H1 (cell line): ENCODE measurements at places on chromosomes 4 and X.
A peak's percentile ranks its signal among the peaks of the same experiment; 100 is the strongest.

GRCh38 chr4:26191353-26191752 lies 129.5 kb upstream of the RBPJ start:
- no peaks in the 10 kb centered on the region for H3K27me3 ChIP-seq
- DNase-seq = no peak
- H3K4me1 ChIP-seq = peaks cover 2% of the 10 kb centered on the region; the same call in 1 of the 2 replicates
- H3K36me3 ChIP-seq = no peaks in the 10 kb centered on the region

DNA sequence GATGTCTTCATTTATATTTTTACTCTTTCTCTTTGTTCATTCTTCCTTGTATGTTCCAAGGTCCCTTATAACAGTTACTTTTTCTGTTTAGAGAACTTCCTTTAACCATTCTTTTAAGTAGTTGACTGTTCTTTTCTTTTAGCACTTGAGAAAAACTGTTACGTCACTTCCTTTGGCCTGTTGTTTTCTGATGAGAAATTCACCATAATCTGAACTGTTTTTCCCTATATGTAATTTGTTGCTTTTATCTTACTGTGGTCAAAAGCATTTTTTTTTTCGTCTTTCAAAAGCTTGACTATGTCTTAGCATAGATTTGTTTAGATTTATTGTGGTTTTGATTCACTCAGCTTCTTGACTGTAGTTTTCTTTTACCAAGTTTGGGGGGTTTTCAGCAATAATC lies 1660.3 kb upstream of the PCDH10 start:
- H3K4me1 ChIP-seq = no peaks in the 10 kb centered on the region
- no peak for DNase-seq
- no peaks in the 10 kb centered on the region for H3K36me3 ChIP-seq
- no peak overlapping the region for H3K27ac ChIP-seq
- no peaks in the 10 kb centered on the region for H3K27me3 ChIP-seq

- H3K4me3 ChIP-seq = no peak overlapping the region
- H3K27ac ChIP-seq = no peak overlapping the region
- no peaks in the 10 kb centered on the region for H3K36me3 ChIP-seq
- no peaks in the 10 kb centered on the region for H3K27me3 ChIP-seq
- H3K4me1 ChIP-seq = peaks cover 27% of the 10 kb centered on the region
Measured at GRCh38 chr4:78166622-78167021, 109.5 kb downstream of the FRAS1 start.

DNA sequence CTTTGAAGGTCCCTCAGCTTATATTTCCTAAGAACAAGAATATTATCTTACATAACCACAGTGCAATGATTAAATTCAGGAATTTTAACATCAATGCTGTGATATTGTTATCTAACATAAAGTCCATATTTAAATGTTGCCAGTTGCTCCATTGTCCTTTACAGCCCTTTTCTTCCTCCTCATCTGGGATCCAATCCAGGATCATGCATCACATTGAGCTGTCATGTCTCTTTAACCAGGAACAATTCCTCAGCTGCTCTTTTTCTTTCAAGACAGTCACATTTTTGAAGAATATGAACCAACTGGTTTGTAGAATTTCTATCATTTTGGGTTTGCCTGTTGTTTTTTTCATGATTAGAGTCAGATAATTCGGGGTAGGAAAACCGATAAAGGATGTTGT lies 12.0 kb downstream of the TMSB4X start:
- no peak for DNase-seq
- no peaks in the 10 kb centered on the region for H3K27me3 ChIP-seq
- no peaks in the 10 kb centered on the region for H3K36me3 ChIP-seq

- no peak for DNase-seq
- H3K36me3 ChIP-seq = no peaks in the 10 kb centered on the region
- no peaks in the 10 kb centered on the region for H3K27me3 ChIP-seq
- no peak overlapping the region for H3K27ac ChIP-seq
- H3K4me1 ChIP-seq = no peaks in the 10 kb centered on the region; the same call in 1 of the 2 replicates
Measured at GRCh38 chr4:113539408-113539807, 222.1 kb downstream of the CAMK2D start.

DNA sequence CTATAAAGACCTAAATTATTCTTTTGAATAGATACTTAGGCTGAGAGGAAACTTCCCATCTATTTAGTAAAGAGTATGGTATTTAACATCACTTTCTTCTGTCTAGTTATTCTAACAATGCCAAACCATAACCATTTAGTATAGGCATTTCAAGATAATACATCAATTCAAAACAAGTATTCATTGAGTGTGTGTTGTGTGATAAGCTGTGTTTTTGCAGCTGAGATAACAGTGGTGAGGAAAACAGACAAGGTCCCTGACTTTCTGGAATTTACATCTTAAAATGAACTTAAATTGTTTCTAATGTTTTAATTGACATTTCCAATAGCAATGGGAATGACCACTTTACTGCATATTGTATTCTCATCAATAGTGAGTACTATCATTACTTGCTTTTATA lies 22.4 kb upstream of the TSPAN5 start:
- H3K4me3 ChIP-seq = no peak overlapping the region
- peaks cover 3% of the 10 kb centered on the region; the same call in 1 of the 2 replicates for H3K4me1 ChIP-seq
- H3K27ac ChIP-seq = no peak overlapping the region
- no peak for DNase-seq
- no peaks in the 10 kb centered on the region; the same call in 1 of the 2 replicates for H3K27me3 ChIP-seq
- H3K36me3 ChIP-seq = no peaks in the 10 kb centered on the region

DNA sequence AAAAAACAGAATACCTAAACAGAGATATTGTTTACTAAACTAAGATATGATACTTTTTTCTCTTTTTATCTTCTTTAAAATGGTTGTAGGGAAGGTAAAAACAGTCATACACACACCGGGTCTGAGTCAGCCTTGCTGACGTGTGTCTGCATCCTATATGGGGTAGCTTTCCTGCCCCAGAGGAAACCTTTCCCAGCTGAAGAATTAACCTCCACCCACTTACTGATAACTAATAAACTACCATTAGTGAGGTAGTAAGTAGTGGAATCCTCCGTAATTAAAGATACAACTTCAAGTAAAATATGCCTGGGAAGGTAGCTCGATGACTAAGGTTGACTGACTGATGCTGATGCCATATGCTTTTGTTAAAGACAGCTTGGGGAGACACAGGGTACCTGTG lies 312.2 kb downstream of the DCTD start:
- DNase-seq = no peak
- H3K4me1 ChIP-seq = no peaks in the 10 kb centered on the region
- H3K27me3 ChIP-seq = no peaks in the 10 kb centered on the region
- no peak overlapping the region for H3K4me3 ChIP-seq

DNA sequence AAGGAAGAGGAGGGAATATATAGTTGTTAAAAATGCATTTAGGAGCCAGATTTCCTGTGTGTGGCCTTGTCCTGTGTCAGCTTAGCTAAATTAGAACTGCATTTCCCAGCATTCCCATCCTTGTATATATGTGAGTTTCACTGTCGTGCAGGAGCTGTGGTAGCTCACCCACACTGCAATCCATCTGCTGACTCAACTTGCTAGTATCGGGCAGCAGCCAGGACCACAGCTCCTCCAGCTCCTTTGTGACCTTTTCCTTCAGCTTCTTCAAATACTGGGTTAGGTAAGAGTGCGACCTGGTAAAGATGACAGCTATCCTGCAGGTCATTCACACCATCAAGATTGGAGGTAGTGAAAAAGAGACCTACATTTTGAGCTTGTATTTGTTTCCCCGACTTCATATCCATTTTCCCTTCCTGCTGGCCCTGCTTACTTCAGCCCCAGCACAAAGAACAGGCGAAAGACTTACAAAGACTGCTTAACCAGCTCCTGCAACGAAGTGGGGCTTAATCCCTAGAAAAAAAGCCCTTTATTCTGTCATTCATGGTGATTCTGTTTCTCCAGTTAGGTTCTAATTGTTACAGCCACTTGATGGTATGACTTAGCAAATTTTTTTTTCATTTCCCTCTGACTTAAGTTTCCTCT lies 11.4 kb downstream of the ASIC5 start:
- H3K36me3 ChIP-seq = no peaks in the 10 kb centered on the region
- no peak for DNase-seq
- no peaks in the 10 kb centered on the region for H3K27me3 ChIP-seq
- no peak overlapping the region for H3K4me3 ChIP-seq

DNA sequence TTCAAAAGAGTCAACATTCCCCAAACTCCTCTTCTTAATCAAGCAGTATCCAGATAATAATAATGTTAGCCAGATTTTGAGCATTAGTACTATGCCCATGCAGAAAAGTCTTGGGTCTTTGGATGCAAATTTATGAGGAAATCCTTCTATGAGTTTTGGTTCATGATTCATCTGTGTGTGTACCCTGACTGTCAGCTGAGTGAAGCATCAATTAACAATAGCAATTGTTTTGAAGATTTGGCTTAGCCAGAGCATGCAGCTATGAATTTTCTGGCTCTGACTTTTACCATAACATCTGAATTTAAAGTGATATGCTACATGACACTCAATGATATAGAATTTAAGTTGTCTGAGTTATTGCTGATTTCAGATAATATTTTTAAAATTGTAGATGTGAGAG lies 145.8 kb downstream of the KLHL4 start:
- H3K27me3 ChIP-seq = no peaks in the 10 kb centered on the region
- DNase-seq = no peak
- no peak overlapping the region for H3K27ac ChIP-seq

GRCh38 chr4:58064653-58065052 lies 954.5 kb upstream of the IGFBP7 start:
- no peak for DNase-seq
- H3K27ac ChIP-seq = no peak overlapping the region
- no peak overlapping the region for H3K4me3 ChIP-seq
- no peaks in the 10 kb centered on the region for H3K4me1 ChIP-seq
- H3K36me3 ChIP-seq = no peaks in the 10 kb centered on the region

DNA sequence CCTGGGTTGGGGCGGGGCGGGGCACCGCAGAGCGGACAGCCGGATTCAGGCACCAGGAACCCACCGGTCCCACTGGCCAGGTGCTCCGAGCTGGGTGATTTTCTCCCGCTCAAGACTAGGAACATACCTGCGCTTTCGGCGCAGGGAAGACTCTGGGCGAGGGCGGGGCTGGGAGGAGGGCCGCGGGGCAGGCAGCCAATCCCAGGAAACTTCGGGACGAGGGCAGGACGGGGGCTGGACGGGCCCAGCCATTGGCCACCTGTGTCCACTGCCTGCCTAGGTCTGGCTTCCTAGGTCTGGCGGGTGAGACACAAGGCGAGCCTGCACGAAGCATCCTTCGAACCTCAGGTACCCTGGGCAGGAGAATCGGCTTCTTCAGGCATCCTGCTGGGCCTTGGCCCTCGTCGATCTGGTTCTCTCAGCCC lies 274 bp upstream of the ERVMER34-1 start:
- DNase-seq = peak; percentile 70
- H3K4me3 ChIP-seq = peak overlapping the region; percentile 24; the same call in 1 of the 2 replicates
- H3K36me3 ChIP-seq = no peaks in the 10 kb centered on the region
- no peak overlapping the region for H3K27ac ChIP-seq

DNA sequence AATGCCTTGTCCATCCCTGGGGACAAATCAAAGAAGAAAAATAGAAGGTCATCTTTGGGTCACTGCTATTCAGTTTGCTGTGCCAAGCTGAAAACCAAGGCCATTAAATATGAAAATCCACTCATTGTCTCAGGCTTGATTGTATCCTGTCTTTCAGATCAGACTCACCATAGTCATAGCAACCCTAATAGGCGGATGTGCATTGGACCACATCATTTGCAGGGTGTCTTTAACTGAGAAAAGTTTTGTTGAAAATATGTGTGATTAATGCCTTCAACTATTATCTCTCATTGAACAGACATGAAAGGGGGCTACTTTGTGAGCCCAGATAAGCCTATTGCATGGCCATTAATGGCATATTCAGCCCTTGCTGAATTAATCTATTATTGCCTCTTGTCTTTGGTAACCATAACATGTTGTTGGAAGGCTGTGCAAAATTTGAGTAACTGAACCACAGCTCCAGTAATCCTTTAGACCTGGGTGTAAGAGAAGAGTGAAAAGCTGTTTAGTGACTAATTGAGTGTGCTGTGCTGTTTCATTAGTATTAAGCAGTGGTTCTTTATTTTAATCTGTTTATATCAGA lies 453.6 kb upstream of the EPHA5 start:
- no peaks in the 10 kb centered on the region for H3K36me3 ChIP-seq
- no peaks in the 10 kb centered on the region for H3K27me3 ChIP-seq
- no peak for DNase-seq
- no peak overlapping the region for H3K27ac ChIP-seq
- no peak overlapping the region for H3K4me3 ChIP-seq

DNA sequence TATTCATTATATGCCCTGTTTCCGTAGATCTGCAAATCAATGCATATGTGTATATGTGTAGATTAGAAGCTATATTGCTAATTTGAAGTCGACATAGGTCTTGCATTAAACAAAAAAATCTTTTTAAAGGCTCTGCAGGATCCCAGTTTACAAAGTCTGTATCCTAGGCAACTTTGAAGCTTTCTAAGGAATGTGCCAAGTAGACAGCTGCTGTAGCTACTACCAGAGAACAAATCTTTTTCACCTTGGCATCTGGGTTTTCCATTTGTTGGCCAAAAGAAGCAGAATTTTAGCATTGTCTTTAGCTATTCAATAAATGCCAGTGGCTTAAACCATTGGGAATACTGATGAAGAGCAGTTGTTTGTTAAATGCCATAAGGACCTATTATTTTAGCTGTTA lies 88.0 kb downstream of the NAA11 start:
- no peak overlapping the region for H3K27ac ChIP-seq
- H3K27me3 ChIP-seq = no peaks in the 10 kb centered on the region
- DNase-seq = no peak
- H3K4me1 ChIP-seq = no peaks in the 10 kb centered on the region
- no peaks in the 10 kb centered on the region for H3K36me3 ChIP-seq
- H3K4me3 ChIP-seq = no peak overlapping the region

- H3K27ac ChIP-seq = no peak overlapping the region
- H3K4me1 ChIP-seq = no peaks in the 10 kb centered on the region
- H3K27me3 ChIP-seq = no peaks in the 10 kb centered on the region
Measured at GRCh38 chr4:87066403-87067123, 131.8 kb downstream of the AFF1 start.

GRCh38 chr4:107349266-107349665 lies 313.2 kb upstream of the DKK2 start:
- DNase-seq = peak; percentile 47
- H3K36me3 ChIP-seq = no peaks in the 10 kb centered on the region; the same call in 1 of the 2 replicates
- H3K27ac ChIP-seq = no peak overlapping the region; the same call in 1 of the 2 replicates
- peaks cover 10% of the 10 kb centered on the region for H3K4me1 ChIP-seq
- no peak overlapping the region for H3K4me3 ChIP-seq

- no peaks in the 10 kb centered on the region for H3K36me3 ChIP-seq
- no peak overlapping the region for H3K27ac ChIP-seq
- DNase-seq = no peak
Measured at GRCh38 chr4:1055721-1056590, 44.5 kb downstream of the FGFRL1 start.

DNA sequence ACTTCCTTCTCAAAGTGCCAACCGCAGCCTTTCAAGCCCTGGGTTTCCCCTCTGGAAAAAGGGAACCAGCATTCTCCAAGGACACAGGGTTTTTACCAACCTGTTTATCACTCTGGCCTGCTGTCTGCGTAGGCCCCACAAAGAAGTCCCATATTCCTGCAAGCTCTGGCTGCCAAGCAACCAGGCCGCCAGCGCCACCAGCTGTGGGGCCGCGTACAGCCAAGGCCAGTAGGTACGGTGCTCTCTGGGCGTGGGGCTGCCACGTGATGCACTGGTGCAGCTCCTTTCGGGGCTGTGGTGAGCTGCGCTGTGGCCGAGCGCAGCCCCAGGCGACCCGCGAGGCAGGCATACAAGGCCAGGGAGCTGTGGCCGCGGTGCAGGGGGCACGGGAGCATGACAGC lies 22.1 kb downstream of the LUZP4 start:
- no peaks in the 10 kb centered on the region for H3K27me3 ChIP-seq
- H3K4me3 ChIP-seq = peak overlapping the region; percentile 43; the same call in 1 of the 2 replicates
- DNase-seq = peak; percentile 29
- H3K27ac ChIP-seq = no peak overlapping the region

GRCh38 chr4:122728856-122729255 lies 3.6 kb upstream of the BBS12 start:
- no peaks in the 10 kb centered on the region for H3K27me3 ChIP-seq
- no peaks in the 10 kb centered on the region for H3K36me3 ChIP-seq
- H3K4me1 ChIP-seq = no peaks in the 10 kb centered on the region
- no peak overlapping the region for H3K27ac ChIP-seq
- no peak overlapping the region for H3K4me3 ChIP-seq
